NCI-H187 treated with DMSO at 0.1 percent for 48 hours (cell line): ENCODE measurements at places on chromosomes 7 and 10.

DNA sequence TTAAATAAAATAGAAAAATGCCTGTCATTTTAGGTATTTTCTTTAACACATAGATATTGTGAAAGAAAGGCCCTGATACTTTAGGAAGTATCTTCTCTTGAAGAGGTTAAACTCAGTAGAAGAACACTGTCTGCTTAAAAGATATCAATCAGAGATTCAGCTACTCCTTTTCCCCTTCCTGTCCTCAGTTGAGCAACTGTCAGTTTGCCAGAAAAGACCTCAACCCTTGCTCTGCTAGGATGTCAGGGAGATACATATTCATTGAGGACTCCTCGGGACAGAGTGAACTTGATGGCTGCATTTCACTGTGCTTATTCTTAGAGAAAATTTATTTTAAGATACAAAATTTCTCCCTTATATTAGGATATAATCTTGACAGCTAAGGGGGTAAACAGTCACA is 173.6 kb upstream of the CACNA2D1 start:
- DNase-seq = no peak

DNA sequence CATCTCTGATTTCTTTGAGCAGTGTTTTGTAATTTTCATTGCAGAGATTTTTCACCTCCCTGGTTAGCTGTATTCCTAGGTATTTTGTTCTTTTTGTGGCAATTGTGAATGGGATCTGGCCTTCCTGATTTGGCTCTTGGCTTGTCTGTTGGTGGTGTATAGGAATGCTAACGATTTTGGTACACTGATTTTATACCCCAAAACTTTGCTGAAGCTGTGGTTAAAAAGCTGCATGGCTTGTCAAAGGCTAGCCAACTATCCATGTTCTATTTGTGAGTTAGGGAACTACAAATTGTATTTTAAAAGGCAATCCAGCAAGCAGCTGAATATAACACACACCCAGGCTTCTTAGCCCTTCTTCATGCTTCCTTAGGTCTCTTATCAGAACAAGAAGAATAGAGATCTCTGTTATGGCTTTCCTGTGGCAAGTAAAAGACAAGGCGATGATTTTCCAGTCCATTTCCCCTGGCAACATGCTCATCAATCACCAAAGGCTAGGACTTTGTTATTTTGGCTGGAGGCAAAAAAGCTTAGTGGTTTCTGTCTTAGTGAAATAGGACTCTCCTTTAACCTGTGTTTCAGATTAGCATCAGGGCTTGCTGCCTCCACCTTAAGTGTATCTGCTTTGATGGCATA is 77.5 kb downstream of the CDK6 start:
- no peak for DNase-seq

GRCh38 chr10:28737096-28737495 is 59.8 kb downstream of the BAMBI start:
- no peak for DNase-seq

GRCh38 chr10:101879456-101880231 is 36.0 kb upstream of the KCNIP2 start:
- DNase-seq = no peak

GRCh38 chr7:18536486-18536885 is 40.9 kb downstream of the HDAC9 start:
- no peak for DNase-seq

- no peak for DNase-seq
Observed at GRCh38 chr7:137923380-137923779, 76.6 kb upstream of the DGKI start.

DNA sequence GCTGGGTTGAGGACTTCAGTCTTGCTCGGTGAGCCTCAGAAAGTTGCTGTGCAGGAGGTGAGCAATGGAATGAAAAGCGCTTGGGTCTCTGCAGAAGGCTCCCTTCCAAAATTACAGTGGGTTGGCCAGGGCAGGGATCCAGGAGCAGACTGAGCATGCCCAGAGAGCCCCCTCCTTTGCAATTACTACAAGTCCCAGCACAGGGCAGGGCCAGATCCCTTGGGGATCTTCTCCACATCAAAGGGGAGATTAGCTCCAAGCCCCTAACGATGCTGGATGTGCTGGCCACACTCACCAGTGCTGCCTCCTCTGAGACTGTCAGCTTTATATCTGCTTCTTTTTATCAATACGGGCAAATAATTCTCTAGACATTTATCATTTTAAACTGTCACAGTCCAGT is 337.5 kb downstream of the RPS24 start:
- no peak for DNase-seq

GRCh38 chr10:110788620-110789385 is 82.9 kb upstream of the PDCD4 start:
- DNase-seq = no peak

GRCh38 chr10:69389827-69390490 is 26.8 kb downstream of the TACR2 start:
- no peak for DNase-seq

GRCh38 chr7:50418526-50419290 is 31.4 kb downstream of the FIGNL1 start:
- no peak for DNase-seq

DNA sequence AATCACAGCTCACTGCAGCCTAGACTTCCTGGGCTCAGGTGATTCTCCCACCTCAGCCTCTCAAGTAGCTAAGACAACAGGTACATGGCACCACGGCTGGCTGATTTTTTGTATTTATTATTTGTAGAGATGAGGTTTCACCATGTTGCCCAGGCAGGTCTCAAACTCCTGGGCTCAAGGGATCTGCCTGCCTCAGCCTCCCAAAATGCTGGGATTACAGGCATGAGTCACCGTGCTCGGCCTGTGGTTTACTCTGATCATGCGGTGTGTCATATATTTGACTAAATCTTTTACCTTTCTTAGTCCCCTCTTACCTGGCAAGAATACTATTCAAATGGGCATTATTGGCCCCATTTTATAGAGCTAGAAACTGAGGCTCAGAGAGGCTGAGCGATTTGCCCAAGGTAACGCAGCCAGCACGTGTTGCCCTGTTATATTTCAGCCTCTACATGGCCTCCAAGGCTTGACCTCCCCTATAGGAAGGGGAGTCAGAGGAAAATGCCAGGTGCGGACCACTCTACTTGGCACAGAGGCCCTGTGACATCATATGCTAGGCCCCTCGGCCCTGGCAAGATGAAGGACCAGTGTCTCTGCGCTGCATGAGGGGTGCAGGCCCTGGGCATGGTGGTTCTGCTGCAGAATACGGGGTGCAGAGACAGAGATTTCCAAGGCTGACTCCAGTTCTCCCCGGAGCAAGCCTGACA is 8.2 kb downstream of the ZCCHC24 start:
- DNase-seq = no peak

DNA sequence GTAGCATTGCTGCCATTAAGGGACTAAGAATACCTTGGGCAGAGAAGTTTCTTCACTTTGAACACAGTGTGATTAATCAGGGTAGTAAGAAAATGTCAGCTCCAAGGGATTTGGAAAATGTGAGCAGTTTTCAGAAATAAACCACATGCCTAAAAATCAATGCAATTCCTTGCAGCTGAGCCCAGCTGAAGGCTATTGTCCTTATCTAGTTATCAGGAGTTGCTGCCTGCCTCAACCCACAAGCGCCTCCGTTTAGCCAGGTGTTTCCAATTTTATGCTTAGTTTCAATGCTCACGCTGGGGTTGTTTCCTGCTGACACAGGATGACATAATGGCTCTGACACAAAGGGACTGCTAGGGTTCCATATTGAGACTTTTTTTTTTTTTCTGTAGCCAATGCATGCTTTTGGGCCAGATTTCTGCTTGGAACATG is 132.3 kb upstream of the ANK3 start:
- no peak for DNase-seq

GRCh38 chr10:69673521-69673920 is 43.5 kb downstream of the FAM241B start:
- no peak for DNase-seq

DNA sequence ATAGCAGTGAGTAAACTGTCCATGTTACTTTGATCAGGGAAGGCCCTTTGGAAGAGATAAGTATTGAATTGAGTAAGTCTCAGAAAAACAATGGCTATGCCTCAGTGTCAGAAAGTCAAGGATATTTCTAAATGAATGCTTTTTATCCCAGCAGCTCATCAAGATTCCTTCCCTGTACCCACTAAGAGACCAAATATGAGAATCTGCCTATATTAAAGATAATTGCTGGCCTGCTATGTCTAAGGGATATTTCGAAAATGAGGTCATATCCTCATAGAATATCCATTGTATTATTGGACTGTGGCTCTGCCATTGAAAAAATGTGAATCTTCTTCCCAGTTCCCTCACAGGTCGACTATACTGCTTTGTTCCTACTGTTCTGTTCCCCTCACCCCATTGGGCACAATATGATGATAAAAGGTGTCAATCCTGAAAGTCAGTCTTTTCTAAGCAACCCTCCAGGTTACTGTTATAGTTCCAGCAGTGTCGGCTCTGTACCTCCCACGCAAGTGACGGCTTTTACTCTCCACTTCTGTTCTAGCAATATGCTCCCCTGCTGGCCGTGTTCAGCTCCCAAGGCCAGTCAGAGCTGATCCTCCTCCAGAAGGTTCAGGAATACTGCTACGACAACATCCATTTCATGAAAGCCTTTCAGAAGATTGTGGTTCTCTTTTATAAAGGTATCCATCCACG is 51.7 kb downstream of the BZW2 start:
- no peak for DNase-seq

GRCh38 chr7:75033826-75034225 is 39.8 kb downstream of the RCC1L start:
- DNase-seq = no peak

- DNase-seq = no peak
Observed at GRCh38 chr7:34080513-34080912, 175.2 kb downstream of the BMPER start.

GRCh38 chr10:89699581-89700064 is 1.8 kb upstream of the KIF20B start:
- DNase-seq = no peak

DNA sequence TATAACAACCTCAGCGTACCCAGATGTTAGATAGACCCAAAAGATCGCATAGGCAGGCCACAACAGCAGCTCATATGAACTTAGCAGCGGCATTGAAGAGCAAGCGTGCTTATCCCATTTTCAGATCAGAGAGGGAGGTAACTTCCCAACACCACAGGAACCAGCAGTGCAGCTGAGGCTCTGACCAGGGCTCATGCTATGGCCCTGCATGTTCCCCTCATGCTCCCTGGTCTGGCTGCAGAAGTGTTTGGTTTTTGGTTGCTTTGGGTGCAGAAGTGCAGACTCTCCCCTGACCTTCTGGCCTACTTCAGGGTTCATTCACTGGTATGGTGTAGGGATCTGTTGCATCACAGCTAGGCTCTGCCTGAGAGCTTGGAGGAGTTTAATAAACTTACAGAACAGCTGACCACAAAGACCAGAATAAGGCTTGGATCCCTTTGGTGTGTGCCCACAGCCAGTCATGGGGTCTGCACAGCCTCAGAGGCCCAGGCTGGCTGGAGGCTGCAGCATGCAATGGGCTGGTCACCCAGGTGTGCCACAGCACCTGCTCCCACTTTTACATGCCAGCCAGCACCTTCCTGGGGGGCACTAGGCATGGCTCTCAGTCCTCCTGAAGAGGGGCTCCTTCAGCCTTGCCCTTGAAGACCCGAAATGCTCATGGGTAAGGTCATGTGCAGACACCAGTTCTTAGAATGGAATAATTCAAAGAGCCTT is 9.1 kb upstream of the CXCL12 start:
- no peak for DNase-seq

- no peak for DNase-seq
Observed at GRCh38 chr7:84083846-84084245, 110.7 kb downstream of the SEMA3A start.

- DNase-seq = no peak
Observed at GRCh38 chr7:40598915-40599314, 464.1 kb downstream of the SUGCT start.

DNA sequence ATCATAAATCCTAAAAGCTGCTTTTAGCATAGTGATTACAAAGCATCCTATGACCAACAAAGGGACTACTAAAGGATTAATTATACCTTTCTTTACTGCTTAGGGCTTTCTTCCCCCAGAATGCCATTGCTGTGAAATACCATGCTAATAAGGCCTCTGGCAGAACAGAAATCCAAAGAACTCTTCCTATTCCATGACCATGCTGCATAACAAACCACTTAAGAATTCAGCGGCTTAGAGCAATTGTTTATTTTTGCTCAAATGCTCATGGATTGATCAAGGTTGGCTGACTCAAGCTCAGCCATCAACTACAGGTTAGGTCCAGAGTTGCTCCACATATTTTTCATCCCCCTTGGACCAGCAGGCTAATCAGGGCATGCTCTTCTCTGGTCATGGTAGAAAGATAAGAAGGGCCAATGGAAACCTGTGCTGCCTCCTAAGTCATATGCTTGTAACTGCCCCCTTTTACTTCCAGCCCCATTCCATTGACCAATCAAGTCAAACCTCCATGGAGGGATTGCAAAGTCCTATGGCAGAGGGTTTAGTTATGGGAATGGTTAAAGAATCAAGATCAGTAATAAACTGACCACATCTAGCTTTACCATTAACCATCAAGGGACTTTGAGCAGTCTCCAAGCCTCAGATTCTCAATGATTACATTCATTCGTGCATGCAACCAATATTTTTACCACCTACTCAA is 244.4 kb upstream of the FZD1 start:
- no peak for DNase-seq

DNA sequence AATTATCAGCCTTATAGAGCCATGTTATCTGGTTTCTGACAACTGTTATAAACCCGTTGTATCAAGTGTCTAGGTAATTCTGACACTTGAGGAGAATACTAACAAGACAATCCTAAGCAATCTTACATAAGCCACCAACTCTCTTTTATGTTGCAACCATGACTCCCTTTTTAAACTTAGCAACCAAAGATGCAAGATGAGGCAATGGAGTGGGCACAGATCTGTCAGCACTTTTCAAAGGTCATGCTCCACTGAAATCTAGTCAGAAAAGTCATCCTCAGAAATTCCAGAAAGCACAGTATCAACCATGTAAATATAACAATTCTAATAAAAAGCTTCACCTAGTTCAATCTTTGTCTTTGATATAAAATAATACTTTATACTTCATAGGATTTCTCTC is 77.0 kb upstream of the SEMA3A start:
- no peak for DNase-seq

DNA sequence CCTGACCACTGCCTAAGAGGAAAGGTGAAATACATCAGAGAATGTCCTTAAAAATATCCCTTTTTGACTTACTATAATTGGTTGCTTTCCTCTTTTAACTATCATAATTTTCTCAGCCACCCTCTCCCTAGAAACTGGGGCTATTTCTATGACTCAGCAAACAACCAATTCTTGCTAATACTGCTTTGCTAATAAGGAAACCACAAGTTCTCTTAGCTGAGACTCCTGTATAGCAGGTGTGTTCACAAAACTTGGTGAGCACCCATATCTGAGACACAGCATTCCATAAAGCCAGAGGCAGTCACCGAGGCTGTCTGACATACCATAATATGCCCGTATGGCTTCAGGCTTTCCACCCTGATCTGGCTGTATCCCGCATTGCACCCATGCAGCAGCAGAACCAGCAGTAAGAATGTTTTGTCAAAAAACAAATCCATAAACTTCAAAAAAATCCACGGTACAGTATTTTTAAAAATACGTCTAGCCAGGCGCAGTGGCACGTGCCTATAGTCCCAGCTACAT is 191.7 kb upstream of the C7orf33 start:
- DNase-seq = no peak

GRCh38 chr10:49231086-49231820 is 43.1 kb upstream of the TMEM273 start:
- no peak for DNase-seq
